Breast epithelium (tissue), 4 donors: ENCODE measurements at places on chromosomes 6 and 20. TPM values are rescaled to one million over a fixed set of nuclear protein-coding genes. Genes with fewer than 3 reads are reported as not detected.

The NOX3 gene
- total RNA-seq, result not detected

The GCLC gene
- total RNA-seq, result 50.6 TPM

The PI3 gene
- total RNA-seq, result not detected

The LAMA4 gene
- total RNA-seq, result 54.0 TPM

The ULBP3 gene
- total RNA-seq, result 0.73 TPM

DNA sequence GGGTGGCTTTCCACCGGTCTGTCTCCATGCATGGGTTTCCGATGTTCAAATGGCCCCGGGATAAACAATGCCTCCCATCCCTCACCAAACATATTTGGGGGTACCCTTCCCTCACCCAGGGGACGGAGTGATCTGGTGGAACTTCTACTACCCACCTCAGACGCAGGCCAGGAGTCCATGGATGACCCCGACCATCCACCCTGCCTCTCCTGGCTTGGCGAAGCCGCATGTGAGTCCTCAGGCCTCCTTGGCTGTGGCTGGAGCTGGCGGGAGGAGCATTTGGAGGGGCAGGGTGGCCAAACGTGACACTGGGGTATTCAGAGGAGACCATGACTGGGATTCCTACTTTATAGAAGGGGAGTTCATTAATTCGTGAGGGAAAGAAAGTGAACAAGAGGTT, 45.9 kb upstream of the FRMD1 start:
- H3K4me3 ChIP-seq, result no peak overlapping the region
- H3K27me3 ChIP-seq, result no peaks in the 10 kb centered on the region
- H3K36me3 ChIP-seq, result no peaks in the 10 kb centered on the region
- H3K4me1 ChIP-seq, result no peaks in the 10 kb centered on the region
- DNase-seq, result peak; percentile 5

DNA sequence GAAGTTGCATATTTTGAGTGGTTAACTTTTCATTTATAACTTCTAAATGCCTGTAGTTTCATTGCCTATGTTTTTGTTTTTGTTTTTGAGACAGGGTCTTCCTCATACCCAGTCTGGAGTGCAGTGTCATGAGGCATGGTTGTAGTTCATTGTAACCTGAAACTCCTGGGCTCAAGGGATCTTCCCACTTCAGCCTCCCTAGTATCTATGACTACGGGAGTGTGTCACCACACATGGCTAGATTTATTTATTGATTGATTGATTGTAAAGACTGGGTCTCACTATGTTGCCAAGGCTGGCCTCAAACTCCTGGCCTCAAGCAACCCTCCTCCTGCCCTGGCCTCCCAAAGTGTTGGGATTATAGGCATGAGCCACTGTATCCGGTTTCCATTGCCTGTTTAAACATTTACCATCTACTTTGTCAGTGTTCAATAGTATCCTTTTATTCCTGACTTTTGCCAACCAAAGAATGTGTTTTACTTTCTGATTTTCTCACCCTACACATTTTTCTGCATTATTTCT, 144.6 kb downstream of the CDKAL1 start:
- no peaks in the 10 kb centered on the region for H3K4me1 ChIP-seq
- H3K27me3 ChIP-seq, result no peaks in the 10 kb centered on the region
- peak overlapping the region; percentile 31 for H3K27ac ChIP-seq
- no peaks in the 10 kb centered on the region for H3K36me3 ChIP-seq

DNA sequence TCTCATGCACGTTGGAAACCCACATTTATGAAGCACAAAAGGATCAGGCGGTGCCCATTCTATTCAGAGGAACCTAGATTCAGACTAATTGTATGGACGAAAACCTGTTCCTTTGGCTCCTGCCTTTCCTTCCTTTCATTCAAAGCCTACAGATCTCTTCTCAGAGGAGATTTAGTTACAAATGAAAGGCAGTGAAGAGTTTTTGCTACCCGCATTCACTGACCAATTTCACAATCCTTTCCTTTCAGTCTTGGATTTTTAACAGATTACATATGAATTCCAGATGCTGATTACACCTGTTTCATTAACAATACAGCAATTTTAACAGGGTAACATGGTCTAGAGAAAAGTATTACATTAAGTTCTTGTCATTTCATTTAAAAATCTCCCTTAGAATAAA, 32.0 kb downstream of the TMEM242 start:
- DNase-seq, result no peak
- H3K36me3 ChIP-seq, result no peaks in the 10 kb centered on the region
- H3K27me3 ChIP-seq, result no peaks in the 10 kb centered on the region
- no peaks in the 10 kb centered on the region for H3K4me1 ChIP-seq

GRCh38 chr6:45864651-45865050, 151.0 kb downstream of the CLIC5 start:
- no peak for DNase-seq
- no peak overlapping the region for H3K4me3 ChIP-seq
- H3K4me1 ChIP-seq, result no peaks in the 10 kb centered on the region
- no peaks in the 10 kb centered on the region for H3K36me3 ChIP-seq
- no peaks in the 10 kb centered on the region for H3K27me3 ChIP-seq
- no peak overlapping the region for H3K27ac ChIP-seq

DNA sequence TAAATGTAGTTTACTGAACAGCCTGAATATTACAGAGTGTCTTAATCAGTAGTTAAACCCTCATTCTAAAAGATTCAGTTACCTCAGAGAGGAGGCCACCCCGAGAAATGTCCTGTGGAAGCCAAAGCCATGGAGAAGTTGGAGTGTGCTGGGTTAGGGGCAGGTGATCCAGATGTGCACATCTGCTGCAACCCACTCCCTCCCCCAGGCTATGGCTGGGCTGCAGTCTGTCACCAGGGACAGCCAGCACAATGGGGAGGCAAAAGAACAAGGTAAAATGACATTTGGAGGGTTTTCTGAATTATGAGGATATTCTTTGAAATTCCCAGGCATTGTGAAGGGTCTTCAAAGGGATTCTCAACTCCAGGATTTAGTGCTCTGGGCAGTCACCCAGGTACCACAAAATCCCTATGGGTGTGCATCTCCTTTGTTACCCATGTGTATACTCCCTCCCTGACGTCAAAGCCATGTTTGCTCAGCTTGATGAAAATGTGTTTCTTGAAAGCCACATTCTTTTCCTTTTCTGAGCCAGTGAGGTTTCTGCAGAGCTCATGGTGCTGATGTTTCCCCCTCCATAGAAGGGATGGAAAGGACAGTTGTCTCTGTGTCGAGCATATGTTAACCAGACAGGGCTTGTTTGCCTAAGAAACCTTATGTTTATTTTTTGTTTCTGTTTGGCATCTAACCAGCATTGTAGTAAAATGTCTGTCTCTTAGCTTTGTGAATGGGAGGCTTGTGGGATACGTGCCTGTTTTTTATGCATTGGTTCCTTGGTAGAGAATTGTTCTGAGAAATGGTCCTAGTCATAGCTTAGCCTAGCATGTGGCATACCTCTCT, 212.3 kb upstream of the TBX18 start:
- no peak overlapping the region for H3K27ac ChIP-seq
- no peak overlapping the region for H3K4me3 ChIP-seq
- H3K4me1 ChIP-seq, result no peaks in the 10 kb centered on the region
- no peak for DNase-seq
- no peaks in the 10 kb centered on the region for H3K27me3 ChIP-seq

DNA sequence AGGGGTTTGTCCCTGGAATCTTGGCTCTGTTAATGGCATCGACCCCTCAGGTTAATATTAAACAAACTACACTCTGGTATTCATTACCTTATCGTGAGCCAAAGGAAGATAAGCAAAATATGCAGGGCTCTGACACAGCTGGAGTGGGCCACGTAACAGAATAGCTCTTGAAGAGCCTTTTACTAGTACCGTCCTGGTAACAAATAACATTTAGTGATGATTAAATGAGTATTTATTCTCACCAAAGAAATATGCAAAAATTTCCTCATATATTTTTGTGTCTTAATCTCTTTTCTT, 20.1 kb upstream of the UTRN start:
- H3K4me1 ChIP-seq, result no peaks in the 10 kb centered on the region
- no peaks in the 10 kb centered on the region for H3K36me3 ChIP-seq
- no peak for DNase-seq
- peak overlapping the region; percentile 33 for H3K27ac ChIP-seq
- H3K27me3 ChIP-seq, result no peaks in the 10 kb centered on the region
- no peak overlapping the region for H3K4me3 ChIP-seq

- no peaks in the 10 kb centered on the region for H3K4me1 ChIP-seq
- no peak overlapping the region for H3K27ac ChIP-seq
- no peaks in the 10 kb centered on the region for H3K27me3 ChIP-seq
- H3K36me3 ChIP-seq, result no peaks in the 10 kb centered on the region
- H3K4me3 ChIP-seq, result no peak overlapping the region
Measured at GRCh38 chr20:49854190-49854875, 41.7 kb downstream of the SLC9A8 start.

DNA sequence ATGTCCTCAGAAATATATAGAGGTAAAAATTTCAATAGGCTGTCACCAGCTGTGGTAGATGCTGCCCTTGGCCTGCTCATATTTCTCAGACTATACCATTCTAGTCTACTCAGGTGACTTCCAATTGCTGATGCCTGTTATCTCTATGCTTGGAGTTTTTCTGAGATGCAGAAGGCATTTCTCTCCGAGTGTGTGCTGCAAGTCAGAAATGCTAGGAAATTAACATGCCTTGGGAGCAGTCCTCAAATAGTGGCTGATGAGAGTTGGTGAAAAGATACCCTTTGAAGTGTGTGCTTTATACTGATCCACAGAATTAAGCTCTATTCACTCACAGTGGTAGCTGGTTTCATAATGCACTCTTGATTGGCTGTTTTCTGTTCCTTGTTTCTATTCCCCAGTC, 43.2 kb upstream of the PKIB start:
- H3K4me3 ChIP-seq, result no peak overlapping the region
- H3K4me1 ChIP-seq, result no peaks in the 10 kb centered on the region
- H3K36me3 ChIP-seq, result no peaks in the 10 kb centered on the region
- no peak for DNase-seq
- H3K27me3 ChIP-seq, result no peaks in the 10 kb centered on the region
- H3K27ac ChIP-seq, result no peak overlapping the region

GRCh38 chr6:89776583-89777233, 42.9 kb downstream of the MDN1 start:
- H3K27ac ChIP-seq, result no peak overlapping the region
- no peaks in the 10 kb centered on the region for H3K27me3 ChIP-seq
- no peak overlapping the region for H3K4me3 ChIP-seq
- H3K4me1 ChIP-seq, result no peaks in the 10 kb centered on the region
- no peaks in the 10 kb centered on the region for H3K36me3 ChIP-seq
- DNase-seq, result no peak

DNA sequence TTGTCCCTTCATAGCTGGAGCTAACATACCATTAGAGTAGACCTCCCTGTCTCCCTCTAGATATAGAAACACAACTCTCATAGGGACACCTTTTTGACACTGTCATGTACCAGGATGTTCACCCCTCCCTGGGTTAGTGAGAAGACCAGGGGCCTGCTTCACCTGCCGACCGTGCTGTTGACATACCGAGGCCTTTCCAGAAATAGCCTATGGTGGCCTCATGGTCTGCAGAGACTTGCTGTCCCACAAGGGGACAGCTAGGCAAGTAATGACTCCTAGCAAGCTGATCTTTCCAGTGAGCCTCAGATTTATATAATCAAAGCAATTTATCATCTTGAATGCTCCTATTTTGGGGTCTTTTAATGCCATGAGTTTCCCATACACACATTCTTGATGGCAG, 15.0 kb downstream of the ZDHHC14 start:
- DNase-seq, result no peak
- H3K4me1 ChIP-seq, result no peaks in the 10 kb centered on the region
- H3K4me3 ChIP-seq, result no peak overlapping the region

DNA sequence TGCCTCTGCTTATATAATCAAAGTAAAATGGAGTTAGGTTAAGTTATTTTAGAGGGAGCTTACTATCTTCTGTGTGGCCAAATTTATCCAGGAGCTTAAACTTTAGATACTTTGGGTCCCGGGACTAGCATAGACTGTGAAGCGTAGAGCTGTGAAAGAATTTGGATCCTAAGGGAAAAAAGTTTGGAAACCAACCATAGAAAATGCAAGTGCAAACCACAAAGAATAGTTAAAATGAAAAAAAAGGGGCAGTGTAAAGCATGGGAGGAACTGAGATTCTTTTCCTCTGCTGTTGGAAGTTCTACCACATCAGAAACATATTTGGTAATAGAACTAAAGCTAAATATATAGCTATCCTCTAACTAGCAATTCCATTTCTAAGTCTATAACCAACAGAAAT, 232.2 kb upstream of the FLRT3 start:
- no peak overlapping the region for H3K27ac ChIP-seq
- DNase-seq, result no peak

- H3K27me3 ChIP-seq, result no peaks in the 10 kb centered on the region
- H3K36me3 ChIP-seq, result no peaks in the 10 kb centered on the region
- no peak overlapping the region for H3K27ac ChIP-seq
- H3K4me3 ChIP-seq, result no peak overlapping the region
Measured at GRCh38 chr6:158764183-158764849, 54.9 kb downstream of the EZR start.
